Motor neuron (in vitro differentiated cells): ENCODE measurements at places on chromosomes 1 and 21.

GRCh38 chr1:241423541-241424479 lies 66.8 kb upstream of the RGS7 start:
- ATAC-seq, result peak; percentile 96

DNA sequence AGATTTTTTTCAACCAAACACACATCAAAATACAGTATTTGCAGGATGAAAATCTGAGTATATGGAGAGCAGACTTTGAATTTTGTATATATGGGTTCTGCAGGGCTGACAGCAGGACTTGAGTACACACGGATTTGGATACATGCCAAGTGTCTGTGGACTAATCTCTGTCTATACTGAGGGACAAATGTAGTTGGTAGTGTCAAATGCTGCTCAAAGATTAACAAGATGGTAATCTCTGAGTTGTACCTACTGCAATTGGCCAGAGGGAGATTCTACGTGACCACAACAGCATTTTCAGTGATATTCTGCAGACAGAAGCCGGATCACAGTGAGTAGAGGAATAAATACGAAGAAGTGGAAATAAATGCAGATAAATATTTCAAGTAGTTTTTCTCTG lies 43.4 kb downstream of the SHCBP1L start:
- no peak for ATAC-seq

DNA sequence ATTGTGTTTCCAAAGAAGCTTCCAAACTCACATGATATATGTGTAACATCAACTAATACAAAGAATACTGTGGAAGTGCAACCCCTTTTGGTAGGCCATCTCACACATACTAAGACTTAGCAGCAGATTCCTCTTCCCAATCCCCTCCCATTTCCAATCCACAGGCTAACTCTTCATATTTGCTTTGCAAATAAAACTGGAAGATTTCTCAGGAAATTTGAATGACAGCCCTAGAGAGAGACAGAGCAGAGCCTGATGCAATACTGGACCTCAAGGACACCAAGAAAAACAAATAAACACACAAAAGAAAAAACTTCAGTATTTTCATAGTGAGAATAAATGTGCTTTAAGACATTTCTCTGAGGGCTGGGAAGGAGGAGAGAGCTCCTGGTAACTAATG lies 190.2 kb upstream of the BRINP3 start:
- ATAC-seq, result no peak

GRCh38 chr1:235648407-235648907 lies 1.1 kb downstream of the GNG4 start:
- peak; percentile 8 for ATAC-seq
